Renal cortex interstitium (tissue), 15 donors: ENCODE measurements at places on chromosomes 12 and 14.

DNA sequence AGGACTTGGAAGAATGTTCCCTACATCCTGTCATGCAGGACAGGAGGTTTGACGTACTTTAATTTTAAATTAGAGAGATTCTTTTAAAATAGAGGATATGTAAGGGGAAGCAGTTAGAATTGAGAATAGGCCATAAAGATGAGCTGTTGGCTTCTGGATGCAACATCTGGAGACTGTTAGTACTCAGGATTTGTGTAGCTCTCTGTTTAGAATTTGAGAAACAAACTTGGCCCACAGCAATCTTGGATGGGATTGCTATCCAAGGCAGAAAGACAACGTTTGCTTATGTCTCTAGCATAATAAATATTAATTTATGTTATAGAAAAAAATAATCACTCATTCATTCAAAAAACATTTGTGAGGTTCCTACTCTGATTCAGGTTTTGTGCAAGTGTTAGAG is 398.4 kb upstream of the NOVA1 start:
- DNase-seq: no peak

DNA sequence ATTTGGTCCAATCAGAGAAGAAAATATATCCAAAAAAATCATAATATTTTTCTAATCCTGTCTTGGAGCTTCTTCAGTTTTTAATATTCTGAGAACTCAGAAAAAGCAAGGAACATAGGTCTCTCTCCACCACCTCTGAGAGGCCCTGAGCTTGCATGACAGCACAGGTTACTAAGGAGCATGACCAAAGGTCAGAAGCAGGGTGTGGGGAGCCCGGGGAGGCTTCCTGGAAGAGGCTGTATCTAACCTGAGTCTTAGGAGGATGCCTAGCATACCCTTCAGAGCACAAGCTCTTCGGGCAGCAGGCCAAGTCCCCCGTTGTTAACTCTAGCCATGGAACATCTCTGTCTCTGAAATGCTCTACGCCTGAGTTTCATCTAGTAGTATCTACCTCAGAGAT is 15.7 kb upstream of the STON2 start:
- no peak for DNase-seq

DNA sequence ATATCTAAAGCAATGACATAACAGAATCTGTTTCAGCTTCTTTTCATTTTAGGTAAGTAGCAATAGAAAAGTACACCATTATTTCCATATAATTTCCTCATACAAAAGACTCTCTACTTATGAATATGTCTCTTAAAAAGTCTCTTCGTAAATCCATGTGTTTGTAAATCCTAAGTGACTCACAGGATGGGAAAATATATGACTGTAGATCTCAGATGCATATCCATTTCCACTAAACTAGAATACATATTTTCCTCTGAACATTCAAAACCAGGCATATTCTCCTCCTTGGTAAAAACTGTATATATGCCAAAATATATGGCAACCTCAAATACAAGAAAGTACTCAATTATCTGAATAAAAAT is 93.6 kb downstream of the TXNDC16 start:
- DNase-seq: no peak

- no peak for DNase-seq
Observed at GRCh38 chr12:127178052-127178451, 1088.9 kb upstream of the TMEM132C start.

DNA sequence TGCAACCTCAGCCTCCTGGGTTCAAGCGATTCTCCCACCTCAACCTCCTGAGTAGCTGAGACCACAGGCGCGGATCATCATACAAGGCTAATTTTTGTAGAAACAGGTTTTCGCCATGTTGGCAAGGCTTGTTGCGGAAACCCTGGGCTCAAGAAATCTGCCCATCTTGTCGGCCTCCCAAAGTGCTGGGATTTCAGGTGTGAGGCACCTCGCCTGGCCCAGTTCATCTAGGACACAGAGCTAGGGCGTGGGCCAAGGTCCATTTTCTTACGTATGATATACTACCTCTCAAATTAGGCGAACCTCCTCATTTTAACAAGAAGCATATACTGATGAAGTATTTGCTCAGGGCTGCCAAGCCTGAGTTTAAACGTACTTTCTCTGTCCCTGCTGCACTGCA is 2.1 kb downstream of the RPS29 start:
- DNase-seq: no peak

DNA sequence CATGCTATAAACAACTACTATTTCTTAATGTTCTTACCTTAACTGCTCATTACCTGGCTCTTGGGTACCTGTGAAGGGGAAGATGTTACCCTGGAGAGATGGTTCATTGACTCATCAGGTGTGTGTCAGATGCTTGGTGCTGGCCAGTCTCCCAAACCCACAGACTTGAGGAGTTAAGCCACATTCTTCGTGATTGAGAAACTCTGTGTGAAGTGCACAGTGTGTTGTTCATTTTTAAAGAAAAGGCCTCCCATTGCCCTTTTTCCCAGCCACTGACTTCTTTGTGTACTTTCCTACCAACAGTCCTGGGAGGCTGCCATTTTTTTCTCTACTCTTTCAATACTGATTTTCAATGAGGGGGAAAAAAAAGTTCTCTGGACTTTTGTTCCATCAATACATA is 3.2 kb downstream of the MGST1 start:
- no peak for DNase-seq

DNA sequence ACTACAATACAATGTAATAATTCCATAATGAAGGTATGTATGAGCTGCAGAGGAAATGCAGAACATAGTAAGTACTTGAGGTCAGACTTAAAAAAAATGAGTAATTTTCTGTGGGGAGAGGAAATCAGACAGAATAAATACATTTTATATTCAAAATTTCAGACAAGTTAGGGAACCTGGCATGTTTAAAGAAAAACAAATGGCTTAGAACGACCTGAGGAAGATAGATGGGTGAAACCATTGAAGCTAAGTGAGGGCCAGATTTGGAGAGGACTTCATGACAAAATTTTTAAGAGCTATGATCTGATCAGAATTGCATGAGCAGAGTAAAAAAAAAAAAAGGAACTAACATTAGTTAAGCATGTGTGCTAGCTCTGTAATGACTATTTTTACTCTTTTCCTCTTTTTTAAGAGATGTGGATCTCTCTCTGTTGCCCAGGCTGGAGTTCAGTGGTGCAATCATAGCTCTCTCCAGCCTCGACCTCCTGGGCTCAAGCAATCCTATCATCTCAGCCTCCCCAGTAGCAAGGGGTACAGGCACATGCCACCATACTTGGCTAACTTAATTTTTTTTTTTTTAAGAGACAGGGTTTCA is 157.6 kb upstream of the PDE3A start:
- DNase-seq: no peak

GRCh38 chr14:97312910-97313309 is 515.7 kb downstream of the VRK1 start:
- DNase-seq: no peak

GRCh38 chr14:76922584-76922983 is 96.4 kb downstream of the LRRC74A start:
- no peak for DNase-seq

DNA sequence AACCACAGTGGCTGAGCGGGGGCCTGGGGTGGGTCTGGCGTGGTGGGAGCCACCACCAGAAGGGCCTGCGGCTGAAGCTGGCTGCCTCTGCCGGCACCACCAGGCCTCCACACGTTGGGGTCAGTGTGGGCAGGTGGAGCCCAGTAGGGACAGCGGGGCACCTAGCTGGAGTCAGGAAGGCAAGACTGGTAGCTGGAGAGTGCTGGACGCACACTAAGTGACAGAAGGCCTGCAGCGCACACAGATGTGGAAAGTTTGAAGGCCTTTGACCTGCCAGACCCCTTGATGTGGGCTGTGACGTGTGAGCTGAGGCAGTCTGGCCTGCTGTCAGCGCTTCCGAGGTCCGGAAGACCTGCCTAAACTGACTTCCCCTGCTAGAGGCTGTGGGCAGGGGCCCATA is 26.3 kb downstream of the RIN3 start:
- no peak for DNase-seq

- DNase-seq: no peak
Observed at GRCh38 chr12:6824901-6825381, 3.3 kb upstream of the P3H3 start.

GRCh38 chr12:16037533-16037932 is 126.4 kb downstream of the DERA start:
- no peak for DNase-seq

- DNase-seq: no peak
Observed at GRCh38 chr14:63297372-63298063, 21.2 kb downstream of the GPHB5 start.

GRCh38 chr12:22971701-22972191 is 346.8 kb downstream of the ETNK1 start:
- DNase-seq: no peak

DNA sequence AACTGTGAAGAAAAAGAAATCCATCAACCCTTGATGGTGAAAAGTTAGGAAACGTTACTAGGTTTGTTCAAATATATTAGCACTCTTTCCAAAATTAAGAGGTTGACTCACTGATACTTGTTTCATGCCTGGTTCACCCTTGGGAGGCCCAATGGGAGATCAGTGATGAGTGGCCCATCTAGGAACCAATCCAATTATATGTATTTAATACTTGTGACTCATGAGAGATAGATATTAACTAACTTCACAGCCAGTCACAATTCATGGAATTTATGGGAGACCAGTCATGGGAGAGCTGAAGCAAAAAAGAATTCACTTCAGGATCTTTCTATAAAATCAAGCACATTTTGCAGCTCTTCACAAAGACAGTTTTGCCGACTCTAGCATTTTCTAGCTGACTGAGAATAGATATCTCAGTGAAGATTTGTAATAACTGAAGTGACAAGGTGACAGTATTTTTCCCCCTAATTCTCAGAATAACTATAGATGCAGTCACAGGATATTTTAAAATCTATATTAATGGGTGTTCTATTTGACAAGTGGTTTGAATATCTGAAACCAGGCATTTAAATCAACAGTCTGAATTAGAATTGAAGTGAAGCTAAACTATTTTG is 230.2 kb downstream of the EPS8 start:
- no peak for DNase-seq

DNA sequence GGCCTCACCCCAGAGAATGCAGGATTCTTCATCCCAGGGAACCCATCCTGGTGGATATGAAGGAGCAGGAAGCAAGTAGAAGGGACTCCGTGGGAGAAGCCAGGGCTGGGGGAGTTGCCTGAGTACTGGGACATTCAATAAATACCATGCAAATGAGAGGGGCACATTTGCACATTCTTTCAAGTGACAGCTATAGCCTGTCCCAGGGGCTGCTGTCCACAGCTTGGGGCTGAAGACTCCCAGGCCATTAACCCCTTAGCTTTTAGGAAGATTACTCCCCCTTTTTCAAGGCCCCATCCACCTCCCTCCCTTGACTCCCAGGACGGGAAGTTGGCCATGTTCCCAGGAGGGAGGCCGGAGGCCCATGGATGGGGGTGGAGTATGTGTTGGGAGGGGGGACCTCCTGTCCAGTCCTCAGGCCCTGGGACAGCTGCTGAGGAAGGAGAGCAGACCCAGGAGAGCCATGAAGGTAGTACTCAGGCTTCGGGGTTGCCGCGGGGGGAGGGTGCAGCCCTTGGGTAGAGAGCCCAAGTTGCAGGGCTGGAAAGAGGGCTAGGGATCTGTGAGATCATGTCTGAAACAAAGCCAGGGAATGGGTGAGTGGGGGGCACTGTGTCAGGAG is 974 bp upstream of the TNS2 start:
- peak; percentile 80 for DNase-seq

DNA sequence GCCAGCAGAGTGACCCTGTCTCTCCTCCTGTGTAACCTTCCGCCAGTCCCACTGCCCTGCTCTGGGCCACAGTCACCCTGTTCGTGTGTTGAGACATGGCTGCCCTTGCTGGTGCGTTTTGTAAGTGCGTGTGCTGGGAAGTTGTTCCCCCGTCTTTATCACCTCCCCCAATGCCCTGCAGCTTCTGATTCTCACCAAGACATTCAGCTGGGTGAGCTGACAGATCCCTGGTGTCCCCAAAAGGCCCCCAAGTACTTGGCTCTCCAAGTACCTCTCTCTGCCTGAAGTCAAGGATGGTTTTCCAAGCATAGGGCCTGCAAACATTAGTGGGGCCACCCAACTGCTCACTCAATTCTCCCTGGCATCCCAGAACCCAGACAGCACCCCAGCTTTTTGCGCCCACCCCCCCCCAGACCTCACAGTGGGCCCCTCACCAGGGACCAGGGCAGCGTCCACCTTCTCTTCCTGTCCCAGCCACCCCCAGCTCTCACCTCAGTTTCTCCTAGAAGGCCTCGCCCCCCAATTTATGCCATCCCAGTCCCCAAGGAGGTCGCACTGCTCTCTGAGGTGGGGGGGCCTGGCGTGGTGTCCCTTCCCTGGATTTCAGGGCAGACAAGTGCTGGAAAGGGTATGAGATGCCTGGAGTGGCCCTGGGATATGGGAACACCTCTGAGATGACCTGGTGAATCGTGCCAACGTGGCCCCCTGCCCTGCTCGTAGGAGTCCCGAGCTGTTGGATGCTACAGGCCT is 51.8 kb upstream of the EML1 start:
- no peak for DNase-seq

DNA sequence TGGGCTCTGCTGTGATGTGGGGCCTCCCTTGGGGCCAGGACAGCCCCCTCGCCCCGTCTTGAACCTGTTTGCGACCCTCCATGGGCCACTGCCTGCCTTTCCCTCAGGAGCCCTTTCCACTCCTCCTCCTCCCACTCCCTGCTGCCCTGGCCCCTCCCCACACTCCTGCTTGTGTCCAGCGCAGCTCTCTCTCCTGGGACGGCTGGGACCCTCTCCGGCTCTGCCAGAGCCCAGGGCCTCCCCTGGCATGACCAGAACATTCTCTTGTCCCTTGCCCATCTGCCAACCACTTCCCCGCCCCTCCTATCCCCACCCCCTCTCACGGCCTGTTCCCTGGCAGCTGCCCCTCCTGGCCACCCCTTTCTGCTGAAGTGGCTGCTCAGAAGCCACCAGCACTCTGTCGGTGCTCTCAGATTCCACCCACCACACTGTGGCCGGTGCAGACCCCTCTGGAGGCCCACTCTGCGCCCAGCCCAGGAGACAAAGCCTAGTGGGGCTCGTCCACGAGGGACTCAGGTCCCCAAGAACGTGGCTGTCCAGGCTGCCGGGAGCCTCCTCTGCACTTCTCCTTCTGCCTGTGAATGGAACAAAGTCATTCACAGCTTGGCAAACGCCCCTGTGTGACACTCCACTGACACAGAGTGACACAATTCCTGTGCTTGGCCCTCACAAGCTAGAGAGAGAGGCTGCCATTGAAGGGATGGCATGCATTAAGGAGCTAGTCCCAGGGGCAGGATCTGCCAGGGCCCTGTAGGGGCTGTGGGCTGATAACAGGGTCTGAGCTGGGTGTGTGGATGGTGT is 1.4 kb downstream of the ASPG start:
- no peak for DNase-seq

- DNase-seq: no peak
Observed at GRCh38 chr12:109861689-109862314, 18.5 kb downstream of the GLTP start.

DNA sequence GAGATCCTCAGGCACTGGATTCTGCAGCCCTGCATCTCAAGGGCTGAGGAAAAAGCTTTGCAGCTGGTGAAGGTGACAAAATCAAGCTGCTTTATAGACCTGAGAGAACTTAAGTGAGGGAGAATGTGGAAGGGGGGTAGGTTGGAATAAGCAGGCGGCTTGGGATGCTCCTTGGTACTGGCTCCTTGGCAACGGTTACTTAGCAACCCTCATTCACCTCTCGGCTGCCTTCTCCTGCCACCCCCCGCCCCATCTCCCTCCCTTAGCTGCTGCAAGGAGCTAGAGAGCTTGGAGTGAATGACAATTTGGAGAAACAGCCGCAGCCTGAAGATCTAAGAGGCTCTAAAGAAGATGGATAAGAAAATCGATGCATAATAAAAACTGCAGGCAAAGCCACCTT is 44.1 kb upstream of the CISTR start:
- DNase-seq: no peak

GRCh38 chr12:25189656-25190055 is 5.3 kb downstream of the DNAI7 start:
- DNase-seq: no peak

GRCh38 chr14:35973770-35974169 is 147.6 kb downstream of the BRMS1L start:
- no peak for DNase-seq
